ENCODE measurements at places on chromosomes 12 and 14.

DNA sequence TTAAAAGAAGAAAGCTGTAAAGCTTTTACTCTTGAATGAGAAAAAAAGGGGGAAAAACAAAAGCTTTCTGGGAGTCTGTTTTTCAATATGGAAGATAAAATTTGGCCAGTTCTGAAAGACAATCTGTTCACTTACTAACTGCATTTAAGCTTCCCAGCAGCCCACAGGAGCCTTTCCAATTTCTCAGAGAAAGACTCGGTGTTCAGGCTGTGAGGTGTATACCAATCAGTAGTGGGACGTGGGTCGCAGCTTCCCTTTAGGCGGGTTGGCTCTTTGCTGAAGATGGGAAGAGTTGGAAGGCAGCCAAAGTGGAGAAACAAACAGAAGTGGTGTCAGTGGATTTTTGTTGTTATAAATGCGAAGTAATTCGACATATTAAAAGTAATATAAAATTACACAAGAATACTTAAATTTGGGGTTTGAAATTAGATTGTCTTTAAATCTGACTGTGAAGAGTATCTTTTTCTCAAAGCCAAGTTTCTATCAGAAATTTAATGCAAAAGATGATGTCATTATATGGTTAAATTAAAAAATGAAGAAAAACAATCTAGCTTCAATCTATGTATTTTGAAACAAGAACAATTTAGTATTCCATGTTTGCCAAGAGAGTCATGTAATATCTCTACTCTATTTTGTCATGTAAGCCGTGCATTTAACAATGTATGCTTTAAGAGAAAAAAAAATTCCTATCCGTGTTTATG lies 590.2 kb upstream of the ATXN7L3B start:
- DNase-seq, result no peak

DNA sequence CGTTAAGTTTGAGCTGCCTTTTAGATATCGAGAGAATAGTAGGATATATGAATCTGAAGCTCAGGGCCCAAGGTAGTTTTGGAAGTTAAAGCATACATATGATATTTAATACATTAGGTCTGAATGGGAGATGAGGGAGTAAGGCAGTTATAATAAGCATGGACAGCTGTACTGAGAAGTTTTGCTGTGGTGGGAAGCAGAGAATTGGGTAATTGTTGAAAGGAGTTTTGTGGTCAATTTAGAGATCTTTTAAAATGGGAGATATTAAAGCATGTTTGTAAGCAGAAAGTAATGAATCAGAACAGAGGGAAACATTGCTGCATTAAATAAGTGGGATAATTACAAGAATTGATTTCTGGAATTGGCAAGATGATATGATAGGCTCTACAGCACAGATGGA lies 21.3 kb downstream of the TBK1 start:
- no peak for DNase-seq

GRCh38 chr12:7110661-7111060 lies 1.6 kb upstream of the C1RL start:
- DNase-seq, result no peak

GRCh38 chr12:7144414-7145120 lies 14.4 kb downstream of the CLSTN3 start:
- DNase-seq, result peak; percentile 31

DNA sequence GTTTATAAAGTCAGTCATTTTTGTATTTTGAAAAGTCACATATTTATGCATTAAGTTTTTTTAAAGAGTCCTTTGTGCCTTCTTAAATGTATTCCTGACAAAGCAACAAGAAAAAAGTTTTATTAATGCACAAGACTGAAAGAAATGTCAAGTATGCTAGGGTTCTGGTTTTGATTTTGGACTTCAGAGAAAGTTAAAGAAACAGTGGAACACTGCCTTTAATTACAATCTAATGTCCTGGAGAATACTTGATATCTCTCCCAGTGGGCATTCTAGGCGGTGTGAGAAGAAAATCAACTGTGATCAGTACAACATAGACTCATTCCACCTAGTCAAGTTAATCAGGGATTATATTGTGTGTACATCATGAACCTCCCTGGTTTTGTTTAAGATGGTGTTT lies 49.9 kb downstream of the PRICKLE1 start:
- no peak for DNase-seq

DNA sequence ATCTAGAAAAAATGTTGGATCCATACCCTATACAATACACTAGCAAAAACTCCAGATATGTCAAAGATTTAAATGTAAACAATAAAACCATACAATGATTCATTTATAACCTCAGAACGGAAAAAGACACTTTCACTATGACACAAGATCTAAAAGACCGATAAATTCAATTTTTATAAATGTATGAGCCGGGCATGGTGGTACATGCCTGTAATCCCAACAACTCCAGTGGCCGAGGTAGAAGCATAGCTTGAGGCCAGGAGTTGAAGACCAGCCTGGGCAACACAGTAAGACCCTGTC lies 2.5 kb upstream of the SOS2 start:
- DNase-seq, result no peak

- no peak for DNase-seq
Measured at GRCh38 chr12:14803830-14804160, 325 bp downstream of the C12orf60 start.

DNA sequence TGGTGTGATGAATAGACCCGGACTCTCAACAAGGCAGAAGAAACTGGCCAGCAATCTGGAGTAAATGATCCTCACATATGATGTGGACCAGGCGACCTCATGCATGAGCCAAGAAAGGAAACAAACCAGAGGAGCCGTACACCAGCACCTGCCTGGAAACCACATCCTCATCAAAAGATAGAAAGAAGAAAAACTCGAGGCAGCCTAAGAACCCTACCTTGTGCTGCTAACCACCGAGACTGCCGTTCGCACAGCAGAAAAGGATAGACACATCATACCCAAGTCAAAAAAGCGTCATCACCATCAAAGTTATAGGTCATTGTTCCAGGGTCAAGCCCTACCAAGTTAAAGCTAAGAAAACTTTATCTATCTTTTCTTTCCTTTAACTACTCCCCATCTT lies 66.7 kb downstream of the RESF1 start:
- peak; percentile 7 for DNase-seq

GRCh38 chr14:73427516-73428264 lies 30.7 kb downstream of the NUMB start:
- no peak for DNase-seq

DNA sequence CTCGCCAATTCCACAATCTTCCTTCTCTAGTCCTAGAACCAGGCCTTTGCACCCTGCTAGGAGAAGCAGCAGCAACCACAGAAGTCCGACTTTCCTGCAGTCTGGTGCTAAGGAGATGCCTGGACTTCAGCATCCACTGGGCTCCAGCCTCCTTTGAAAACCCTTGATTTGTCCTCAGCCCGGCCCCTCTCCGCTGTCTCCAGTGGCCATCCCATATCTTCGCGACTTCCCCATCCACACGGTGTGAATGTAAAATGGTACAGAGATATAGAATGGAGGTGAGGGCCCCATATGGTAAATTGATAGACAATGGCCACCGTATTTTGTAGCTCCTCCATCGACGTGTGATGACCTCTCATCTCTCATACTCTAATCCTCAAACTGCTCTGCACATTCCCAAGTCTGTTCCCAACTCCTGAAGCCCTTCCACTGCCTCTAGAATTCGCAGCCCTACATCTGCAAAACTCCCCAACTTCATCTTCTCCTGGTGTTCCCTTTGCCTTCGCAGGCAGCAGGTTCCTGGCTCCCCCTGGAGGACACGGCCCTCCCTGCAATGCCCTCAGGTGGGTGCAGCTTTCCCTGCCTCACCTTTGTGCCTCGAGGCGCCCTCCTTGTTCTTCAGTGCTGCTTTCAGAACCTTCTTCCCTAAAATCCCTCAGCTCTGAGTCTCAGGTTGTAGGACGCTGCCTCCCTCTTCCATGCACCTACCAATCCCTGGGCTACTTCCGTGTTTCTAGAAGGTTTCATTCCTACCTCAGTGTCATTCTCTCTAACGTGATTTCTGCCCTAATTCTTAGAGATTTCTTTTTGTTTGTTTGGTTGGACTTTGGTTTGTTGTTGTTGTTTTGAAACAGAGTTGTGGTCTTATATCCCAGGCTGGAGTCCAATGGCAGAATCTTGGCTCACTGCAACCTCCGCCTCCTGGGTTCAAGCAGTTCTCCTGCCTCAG lies 36.7 kb downstream of the TMBIM6 start:
- peak; percentile 74 for DNase-seq

- no peak for DNase-seq
Measured at GRCh38 chr12:16726879-16727278, 120.9 kb upstream of the LMO3 start.

GRCh38 chr14:76810953-76811400 lies 1.7 kb downstream of the ANGEL1 start:
- DNase-seq, result peak; percentile 38

DNA sequence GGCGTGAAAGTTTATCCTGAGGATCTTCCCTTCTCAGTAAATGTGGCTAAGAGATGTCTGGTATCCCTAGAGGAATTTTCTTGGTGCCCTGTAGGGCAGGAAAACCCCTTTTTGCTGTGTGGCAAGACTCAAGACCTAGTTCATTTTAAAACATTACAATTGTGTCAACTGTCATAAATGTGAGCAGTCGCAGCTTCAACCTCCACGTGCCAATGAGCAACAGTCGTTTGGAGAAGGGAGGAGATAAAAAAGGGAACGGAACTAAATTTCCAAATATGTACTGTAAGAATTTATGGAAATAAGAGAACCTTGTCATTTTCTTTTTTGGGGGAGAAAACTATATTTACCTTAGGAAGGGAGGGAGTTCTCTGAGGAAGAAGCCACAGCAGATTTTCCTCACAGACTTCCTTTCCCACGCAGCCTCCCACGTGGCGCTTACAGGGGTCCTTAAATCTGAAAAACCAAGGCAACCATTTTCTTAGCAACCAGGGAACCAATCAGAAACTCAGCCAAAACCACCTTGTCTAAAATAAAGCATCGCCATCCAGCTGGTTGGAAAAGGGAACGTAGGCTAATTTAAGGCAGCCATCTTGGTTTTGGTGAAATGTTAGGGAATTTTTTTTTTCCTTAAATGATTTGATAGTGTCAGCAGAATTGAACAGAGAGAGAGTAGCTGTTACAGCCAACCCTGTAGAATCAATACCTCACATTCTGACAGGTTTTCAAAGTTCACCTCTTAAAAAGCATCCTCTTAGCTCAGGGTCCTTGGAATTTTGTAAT lies 99.1 kb downstream of the FIGNL2 start:
- no peak for DNase-seq

DNA sequence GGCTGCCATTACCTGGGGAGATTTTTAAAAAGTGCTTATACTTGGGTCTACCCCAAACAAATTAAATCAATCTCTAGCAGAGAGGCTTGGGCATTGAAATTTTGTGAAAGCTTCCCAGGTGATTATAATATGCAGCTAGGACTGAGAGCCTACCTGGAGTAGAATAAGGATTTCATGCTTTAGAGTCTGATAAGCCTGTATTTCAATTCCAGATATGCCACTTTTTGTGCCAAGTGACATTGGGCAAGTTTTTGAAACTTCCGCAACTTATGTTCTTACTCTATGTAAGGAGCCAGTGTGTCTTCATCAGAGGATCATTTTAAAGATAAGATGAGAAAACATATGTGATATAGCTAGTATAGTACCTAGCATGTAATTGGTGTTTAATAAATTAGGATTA lies 159.8 kb upstream of the LRIG3 start:
- no peak for DNase-seq

GRCh38 chr12:96420277-96420835 lies 20.1 kb upstream of the CDK17 start:
- no peak for DNase-seq

DNA sequence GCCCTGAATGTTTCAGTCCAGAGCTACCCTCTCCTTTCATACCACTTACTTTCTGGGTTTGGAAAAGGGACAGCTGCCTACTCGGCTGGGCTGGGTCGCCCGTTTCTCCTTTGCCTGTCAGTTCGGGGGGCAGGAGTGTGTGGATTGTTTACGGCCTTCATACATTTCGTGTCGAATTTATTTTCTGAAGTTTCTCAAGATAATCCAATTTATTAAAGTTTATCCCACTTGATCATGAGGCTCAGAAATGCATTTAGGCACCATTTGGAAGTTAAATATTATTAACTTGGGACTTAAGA lies 608 bp downstream of the ZNF410 start:
- DNase-seq, result no peak

DNA sequence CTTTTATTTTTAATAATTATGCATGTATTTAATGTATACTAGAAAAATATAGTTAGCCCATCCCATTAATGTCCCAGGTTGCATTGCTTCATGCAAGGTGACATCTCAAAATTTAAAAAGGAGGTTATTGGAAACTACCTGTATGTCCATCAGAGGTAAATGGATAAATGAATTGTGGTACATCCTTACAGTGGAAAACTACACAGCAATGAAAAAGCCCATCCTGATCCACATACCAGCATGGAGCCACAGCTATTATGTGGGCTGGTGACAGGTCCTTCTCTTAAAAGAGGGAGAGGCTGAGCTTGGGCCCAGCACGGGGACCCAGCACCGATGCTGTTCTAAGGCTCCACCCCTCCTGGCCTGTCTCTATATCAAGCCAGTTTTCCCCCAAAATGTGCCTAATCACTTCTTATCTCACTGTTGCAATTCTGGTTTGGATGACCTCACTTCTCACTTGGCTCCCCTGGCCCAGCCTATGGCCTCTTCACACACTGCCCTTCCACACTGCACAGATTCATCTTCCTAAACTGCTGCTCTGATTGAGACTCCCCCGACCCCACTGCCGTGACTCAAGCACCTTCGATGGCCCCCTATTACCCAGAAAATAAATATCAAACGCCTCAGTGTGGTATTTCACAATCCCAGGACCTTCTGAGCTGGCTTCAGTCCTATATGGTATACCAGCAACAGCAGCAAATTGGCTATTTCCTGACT lies 97.1 kb upstream of the NCOR2 start:
- DNase-seq, result no peak

DNA sequence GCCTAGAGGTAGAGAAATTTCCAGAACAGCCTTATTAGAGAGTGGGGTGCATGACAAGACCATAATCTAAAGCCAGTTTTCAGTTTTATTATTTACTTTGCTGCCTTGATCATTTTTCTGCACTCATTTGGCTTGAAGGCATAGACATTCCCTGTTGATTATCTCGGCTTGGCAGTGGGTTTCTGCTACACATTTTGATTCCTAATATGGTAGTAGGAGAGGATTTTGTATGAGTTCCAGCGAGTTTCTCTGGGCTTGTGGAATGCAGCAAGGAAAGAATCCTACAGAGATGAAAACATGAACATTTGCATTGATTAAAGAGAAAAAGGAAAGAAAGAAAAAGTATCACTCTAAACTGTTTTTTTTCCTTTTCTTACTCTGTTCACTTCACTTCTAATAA lies 281.2 kb downstream of the PAWR start:
- DNase-seq, result no peak

GRCh38 chr14:33508126-33509062 lies 442.5 kb downstream of the EGLN3 start:
- no peak for DNase-seq

- no peak for DNase-seq
Measured at GRCh38 chr14:78170203-78170602, at the start of gene NRXN3. TSS of gene NRXN3 (plus strand) at chr14:78170373. CDS start at chr14:78243094, 72,721 bp downstream.

- peak; percentile 76 for DNase-seq
Measured at GRCh38 chr12:69329669-69330428, 18.3 kb upstream of the LYZ start.

GRCh38 chr12:104767261-104767660 lies 190.8 kb downstream of the SLC41A2 start:
- DNase-seq, result no peak

All from naive thymus-derived CD4-positive, alpha-beta T cell (primary cell).